ENCODE measurements at places on chromosomes 13 and 19. TPM values are rescaled to one million over a fixed set of nuclear protein-coding genes. Genes with fewer than 3 reads are reported as not detected.

GRCh38 chr19:44308011-44308410 lies 3.2 kb upstream of the ZNF235 start:
- no peak for DNase-seq
- H3K36me3 ChIP-seq: peaks cover 5% of the 10 kb centered on the region
- H3K4me1 ChIP-seq: peaks cover 21% of the 10 kb centered on the region
- H3K4me3 ChIP-seq: no peak overlapping the region
- H3K27ac ChIP-seq: no peak overlapping the region

GRCh38 chr19:485077-485476 lies 11.2 kb upstream of the MADCAM1 start:
- peaks cover 19% of the 10 kb centered on the region for H3K36me3 ChIP-seq
- no peak for DNase-seq
- peaks cover 14% of the 10 kb centered on the region for H3K27me3 ChIP-seq
- no peak overlapping the region for H3K4me3 ChIP-seq

Gene RNF17
- total RNA-seq: not detected

- H3K27me3 ChIP-seq: peaks cover 23% of the 10 kb centered on the region
- no peak overlapping the region for H3K27ac ChIP-seq
- H3K4me3 ChIP-seq: no peak overlapping the region
- no peaks in the 10 kb centered on the region for H3K4me1 ChIP-seq
Measured at GRCh38 chr19:18251587-18252369, 22.5 kb downstream of the IQCN start.

Gene ZNF534
- not detected for total RNA-seq

Gene CATSPERD
- not detected for total RNA-seq

DNA sequence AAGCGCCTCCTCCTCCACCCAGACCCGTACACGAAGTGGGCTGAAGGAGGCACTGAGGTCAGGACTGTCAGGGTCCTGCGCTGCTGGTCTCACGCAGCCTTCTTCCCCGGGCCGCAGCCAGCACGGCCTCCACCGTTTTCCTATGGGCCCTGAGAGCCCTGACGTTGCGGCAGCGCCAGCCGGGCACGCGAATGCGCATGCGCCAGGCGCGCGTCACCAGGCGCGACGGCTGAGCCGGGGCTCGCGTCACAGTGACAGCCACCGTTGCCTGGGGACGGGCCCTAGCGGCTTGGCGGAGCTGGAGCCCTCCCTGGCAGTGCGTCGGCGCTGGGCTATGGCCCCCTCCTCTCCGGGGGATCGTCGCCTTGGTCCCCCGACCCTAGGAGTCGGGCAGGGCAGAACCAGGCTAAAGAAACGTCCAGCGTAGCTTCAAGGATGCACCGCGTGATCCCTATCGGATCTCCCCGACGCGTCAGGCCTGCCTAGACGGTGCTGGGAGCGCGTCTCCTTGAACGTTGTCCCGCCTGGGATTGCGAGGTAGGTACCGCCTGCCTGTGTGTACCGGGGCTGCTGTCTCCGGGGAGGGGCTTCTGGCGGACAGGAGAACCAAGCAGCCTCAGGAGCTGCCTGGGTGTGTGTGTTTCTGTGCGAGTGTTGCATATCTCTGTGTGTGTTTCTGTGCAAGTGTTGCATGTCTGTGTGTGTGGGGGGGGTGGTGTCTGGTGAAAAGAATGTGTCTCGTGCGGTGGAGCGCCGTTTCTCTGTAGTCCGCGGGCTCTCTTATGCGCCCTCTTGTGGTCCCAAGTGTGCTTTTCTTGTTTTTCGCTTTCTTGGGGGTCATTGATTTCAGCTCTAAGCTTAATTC lies 43.2 kb downstream of the ZNF571 start:
- H3K4me3 ChIP-seq: peak overlapping the region; percentile 89
- H3K4me1 ChIP-seq: peaks cover 11% of the 10 kb centered on the region
- H3K27me3 ChIP-seq: no peaks in the 10 kb centered on the region

Gene IGFL3
- total RNA-seq: not detected

DNA sequence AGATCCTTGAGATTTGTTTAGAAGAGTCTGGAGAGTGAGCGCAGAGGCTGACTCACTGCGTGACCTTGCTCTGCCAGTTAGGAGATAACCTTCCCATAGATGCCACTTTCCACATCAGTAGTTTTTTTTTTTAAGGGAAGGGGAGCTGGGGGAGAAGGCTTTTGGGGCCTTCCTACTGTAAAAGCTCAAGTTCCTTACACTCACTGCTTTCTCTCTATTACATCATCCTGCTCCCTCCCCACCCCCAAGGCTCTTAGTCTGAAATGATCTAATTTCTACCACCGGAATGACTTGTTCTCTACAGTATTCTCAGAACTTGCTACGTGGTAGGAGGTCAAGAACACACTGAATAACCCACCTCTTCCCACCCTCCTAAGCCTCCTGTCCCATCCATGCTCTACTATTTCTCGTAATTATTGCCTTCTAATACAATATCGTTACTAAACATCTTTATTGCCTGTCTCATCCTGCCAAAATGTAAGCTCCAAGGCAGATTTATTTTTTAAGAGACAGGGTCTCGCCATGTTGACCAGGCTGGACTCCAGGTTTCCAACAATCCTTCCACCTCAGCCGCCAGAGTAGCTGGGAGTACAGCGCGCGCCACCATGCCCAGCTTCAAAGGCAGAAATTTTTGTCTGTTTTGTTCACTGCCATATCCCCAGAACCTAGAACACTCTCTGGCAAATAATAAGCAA lies 1.2 kb downstream of the LONP1 start:
- peaks cover 32% of the 10 kb centered on the region for H3K4me1 ChIP-seq
- H3K27me3 ChIP-seq: no peaks in the 10 kb centered on the region
- peak overlapping the region; percentile 95 for H3K4me3 ChIP-seq
- H3K36me3 ChIP-seq: peaks cover 34% of the 10 kb centered on the region
- peak; percentile 77 for DNase-seq

- no peak overlapping the region for H3K27ac ChIP-seq
- H3K27me3 ChIP-seq: no peaks in the 10 kb centered on the region
- no peak overlapping the region for H3K4me3 ChIP-seq
- no peak for DNase-seq
- no peaks in the 10 kb centered on the region for H3K36me3 ChIP-seq
Measured at GRCh38 chr13:85266771-85267170, 532.4 kb downstream of the SLITRK6 start.

Gene RBM42
- total RNA-seq: 119 TPM
